MCF 10A (cell line): ENCODE measurements at places on chromosomes 13 and 19.

- peak; percentile 31 for DNase-seq
These were observed 25.3 kb upstream of the HOMER3 start for GRCh38 chr19:18966307-18966706.

DNA sequence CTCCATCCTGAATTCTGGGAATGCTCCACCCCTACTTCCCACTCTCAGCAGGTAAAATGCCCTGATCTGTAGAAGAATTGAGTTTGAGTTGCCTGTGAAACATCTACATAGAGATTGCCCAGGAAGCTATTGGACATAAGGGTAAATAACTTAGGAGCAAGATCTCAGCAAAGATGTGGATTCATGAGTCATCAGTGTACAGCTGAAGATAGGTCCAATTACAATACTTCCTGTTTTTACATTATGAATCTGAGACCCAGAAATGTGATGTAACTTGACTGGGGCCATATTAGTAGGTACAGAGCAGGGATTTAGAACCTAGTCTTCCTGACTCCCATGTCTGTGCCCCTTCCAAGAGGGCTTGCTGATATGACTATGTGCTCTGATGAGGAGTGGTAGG lies 79.4 kb upstream of the FNDC3A start:
- peak; percentile 55 for DNase-seq

DNA sequence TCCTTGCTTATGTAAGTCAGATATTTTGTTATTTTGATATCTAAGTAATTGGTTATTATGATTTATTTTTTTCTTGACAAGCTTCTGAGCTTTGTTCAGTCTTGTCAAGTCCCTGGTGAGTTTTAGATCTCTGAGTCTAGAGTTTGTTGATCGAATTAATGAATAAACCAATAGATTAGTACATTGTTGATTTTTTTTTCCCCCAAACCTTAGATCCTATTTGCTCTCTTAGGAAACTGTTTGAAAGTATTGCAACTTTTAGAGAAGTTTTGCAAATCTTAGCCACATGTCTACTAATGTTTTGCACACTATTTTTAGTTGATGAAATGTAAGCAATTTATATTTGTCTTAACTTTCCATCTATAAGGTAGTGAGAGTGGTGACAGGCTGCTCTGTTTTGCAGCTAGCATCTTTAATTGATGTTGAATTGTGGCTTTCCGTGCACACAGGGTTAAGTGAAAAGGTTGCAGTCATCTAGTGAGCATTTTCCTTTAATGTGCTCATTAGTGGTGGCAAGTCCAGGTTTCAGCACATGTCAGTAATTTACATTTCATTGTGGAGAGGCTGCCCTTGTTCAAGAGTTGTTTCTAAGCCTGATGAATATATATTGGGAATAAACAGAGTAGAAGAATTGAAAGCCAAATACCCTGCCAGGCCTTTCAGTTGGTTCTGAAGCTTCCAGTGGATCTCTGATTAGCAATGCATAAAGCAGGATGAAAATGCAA lies 86.3 kb downstream of the PCCA start:
- no peak for DNase-seq

DNA sequence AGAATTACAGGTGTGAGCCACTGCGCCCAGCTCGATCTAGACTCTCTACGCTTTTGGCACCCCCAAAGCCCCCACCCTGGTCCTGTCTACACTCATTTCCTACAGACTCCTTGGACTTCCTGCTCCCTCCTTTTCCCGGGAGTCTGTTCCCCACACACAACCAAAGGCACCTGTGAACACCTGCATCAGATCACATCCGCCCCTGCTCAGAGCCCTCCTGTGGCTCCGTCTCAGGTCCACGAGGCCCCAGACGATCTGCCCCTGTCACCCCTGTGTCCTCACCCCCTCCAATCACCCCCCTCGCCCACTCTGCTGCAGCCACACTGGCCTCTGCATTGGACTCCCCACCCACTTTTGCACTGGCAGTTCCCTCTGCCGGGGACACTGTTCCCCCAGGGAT lies 12.4 kb upstream of the PAK4 start:
- no peak for DNase-seq

DNA sequence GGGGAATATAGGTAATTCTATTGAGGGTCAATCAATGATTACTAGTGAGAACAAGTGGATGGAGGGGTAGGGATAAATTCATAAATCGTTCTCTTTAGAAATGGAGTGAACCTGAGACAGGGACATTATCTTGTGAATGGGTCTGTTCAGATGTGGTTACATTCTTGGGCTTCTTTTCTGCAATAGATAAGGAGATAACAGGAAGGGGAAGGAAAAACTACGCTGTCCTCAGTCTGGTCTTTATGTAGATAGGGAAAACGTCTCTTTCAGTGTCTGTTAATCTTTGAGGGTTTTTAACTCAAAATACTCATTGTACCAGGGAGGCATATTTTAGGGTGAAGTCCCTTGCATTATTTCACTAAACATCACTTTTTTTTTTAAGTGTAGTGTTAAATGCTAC lies 266.7 kb upstream of the MAB21L1 start:
- no peak for DNase-seq

DNA sequence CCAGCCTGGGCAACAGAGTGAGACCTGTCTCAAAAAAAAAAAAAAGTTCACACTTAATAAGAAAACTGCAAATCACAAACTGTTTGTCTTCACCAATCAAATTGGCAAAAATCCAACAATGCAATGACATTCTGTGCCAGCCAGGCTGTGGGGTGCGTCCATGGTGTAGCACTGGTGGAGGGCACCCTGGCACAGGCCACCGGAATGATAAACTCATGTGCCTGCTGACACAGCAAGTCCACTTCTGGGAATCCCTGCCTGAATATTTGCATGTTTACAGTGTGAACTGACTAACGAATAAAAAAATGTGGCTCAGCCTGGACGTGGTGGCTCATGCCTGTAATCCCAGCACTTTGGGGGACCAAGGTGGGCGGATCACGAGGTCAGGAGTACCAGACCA lies 1.6 kb upstream of the LRRC25 start:
- DNase-seq: peak; percentile 62

DNA sequence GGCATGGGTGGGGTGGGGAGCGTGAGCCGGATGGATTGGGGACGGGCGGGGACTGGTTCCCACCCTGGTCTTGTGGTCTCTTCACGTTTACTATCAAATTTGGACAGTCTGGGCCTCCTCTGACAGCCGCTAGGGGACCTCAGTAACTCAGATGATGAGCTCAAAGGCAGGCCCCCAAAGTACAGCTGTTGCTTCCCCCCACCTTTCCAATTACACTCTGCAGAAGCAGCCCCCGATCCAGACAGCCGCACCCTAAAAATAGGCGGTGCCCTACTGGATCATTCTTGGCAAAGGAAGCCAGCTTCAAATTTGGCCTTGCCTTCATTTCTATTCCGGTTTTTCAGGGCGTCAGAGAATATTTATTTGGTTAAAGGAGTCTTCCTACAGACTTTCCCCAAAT lies 1.9 kb upstream of the FOXO1 start:
- no peak for DNase-seq

DNA sequence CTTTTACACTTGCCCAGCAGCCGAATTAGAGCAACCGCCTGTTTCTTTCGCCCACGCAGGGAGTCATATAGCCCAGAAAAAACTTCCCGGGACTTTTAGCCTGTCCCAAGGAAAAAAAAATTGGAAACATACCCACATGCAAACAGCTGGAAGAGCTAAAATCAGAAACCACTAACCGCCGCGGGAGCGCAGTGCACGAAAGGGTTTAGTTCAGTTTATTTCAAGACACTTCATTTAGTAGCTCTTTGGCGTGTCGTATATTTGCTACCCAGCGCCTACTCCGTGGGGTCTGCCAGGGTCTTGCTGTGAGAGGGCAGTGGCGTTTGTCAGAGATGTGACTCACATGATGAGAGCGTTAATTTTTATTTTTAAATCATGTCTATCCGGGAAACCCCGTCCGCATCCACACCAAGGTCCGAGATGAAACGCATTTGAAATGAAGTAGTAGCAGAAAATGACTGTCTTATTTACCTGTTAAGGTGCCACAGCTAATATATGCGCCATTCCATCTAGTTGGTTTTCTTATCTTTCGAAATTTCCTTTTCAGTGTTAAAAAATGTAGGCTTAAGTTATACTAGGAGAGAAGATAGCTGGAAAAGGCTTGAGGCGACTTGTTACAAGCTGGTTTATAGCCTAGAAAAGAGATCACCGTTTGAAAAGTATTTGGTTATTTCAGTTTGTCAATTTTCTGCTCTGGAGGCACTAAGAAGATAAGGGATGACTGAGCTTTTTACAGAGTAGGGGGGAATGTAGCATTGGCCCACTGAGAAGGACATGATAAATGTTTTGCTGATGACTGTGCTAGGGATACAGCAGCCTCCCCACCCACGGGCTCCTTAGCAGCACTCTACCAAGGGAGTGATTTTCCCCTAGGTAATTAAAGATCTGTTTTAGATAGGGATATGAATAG lies 1.7 kb downstream of the KLF5 start:
- peak; percentile 71 for DNase-seq

DNA sequence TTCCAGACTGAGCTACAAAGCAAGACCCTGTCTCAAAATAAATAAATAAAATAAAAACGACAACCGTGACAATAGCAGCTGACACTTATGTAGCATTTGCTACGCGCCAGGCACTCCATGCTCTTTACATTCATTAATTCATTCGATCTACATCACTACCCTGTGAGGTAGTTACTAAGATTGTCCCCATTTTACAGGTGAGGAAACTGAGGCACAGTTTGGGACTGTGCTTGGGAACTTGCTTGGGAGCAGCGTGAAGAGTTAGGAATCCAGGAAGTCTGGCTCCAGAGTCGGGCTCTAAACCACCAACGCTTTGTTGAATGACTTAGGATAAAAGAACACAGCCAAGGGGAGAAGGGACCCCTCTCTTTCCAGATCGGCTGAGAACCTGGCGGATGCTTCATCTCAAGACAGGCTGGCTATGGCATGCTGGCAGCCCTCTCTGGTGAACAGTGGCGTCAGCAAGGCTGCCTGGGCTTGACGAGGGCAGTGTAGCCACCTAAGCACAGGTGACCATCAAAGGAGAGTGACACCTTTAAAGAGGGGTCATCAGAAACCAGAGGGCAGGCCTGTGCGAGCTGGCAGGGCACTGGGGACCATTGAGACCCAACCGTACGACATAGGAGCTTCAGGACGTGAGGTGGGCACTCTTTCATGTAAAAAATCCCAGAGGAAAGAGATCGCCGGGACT lies 591 bp downstream of the DOHH start:
- no peak for DNase-seq

DNA sequence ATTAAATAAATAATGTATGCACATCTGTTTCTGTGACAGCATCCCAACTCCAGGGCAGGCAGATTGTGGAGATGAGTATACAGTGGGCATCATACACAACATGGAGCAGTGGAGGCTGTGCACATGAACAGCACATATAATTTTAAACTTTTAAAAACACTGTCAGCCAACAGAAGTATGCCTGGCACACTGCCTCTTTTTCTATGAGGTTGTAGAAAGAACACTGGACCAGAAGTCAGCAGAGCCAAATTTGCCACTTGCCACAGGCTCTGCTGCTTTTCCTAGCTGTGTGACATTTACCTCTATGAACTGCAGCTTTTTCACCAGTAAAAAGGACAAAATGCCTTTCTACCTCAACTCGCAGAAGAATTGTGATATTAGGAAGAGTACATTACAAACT lies 118.7 kb downstream of the FRY start:
- no peak for DNase-seq

GRCh38 chr13:34748073-34748472 lies 194.0 kb upstream of the NBEA start:
- DNase-seq: peak; percentile 4

DNA sequence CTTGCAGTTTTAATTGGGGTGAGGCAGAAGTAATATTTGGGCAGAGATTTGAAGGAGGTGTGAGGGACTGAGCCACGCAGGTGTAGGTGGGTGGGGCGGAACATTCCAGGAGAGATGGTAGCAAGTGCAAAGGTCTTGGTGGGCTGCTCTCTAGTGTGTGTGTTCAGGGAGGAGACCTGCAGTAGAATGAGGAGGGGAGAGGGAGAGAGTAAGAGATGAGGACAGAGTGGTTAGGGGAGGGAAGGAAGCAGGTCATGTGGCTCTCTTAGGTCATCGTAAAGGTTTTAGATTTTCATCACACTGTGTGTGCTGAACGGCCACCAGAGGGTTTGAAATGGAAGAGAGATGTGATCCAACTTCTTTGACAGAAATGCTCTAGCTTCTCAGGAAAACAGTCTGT lies 33.5 kb downstream of the WASF3 start:
- no peak for DNase-seq

DNA sequence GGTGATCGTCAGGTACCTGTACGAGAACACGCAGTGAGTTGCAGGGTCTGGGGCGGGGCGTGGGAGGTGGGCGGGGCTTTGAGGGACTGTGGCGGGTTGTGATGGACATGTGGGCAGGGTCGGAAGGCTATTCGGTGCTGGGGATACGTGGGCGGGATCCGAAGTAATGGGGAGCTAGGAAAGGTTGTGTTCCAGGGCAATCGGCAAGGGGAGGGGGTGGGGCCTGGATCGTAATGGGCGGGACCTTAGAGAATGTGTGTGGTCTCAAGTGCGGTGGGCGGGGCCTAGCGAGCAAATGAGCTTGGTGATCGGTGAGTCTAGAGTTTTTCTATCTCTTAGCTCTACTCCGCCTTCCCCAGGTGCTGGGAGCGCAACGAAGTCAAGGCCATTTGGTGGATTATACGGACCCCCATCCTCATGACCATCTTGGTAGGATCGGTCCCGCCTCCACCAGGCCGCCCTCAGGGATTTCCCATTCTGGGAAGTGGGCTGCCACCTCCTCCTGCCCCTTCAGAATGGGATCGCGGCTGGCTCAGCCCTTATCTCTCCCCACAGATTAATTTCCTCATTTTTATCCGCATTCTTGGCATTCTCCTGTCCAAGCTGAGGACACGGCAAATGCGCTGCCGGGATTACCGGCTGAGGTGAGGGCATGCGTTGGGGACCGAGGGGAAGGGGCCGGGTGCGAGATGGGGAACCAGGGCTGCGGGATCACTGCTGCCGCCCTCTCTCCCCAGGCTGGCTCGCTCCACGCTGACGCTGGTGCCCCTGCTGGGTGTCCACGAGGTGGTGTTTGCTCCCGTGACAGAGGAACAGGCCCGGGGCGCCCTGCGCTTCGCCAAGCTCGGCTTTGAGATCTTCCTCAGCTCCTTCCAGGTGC lies 9.6 kb downstream of the GIPR start:
- peak; percentile 60 for DNase-seq

GRCh38 chr19:21568816-21569493 lies 63.6 kb downstream of the ZNF429 start:
- DNase-seq: no peak
